Foreskin fibroblast (primary cell): ENCODE measurements at places on chromosomes 13 and 19.
A peak's percentile ranks its signal among the peaks of the same experiment; 100 is the strongest.

GRCh38 chr13:45595965-45596364 is 19.6 kb downstream of the ERICH6B start:
- DNase-seq: peak; percentile 28

DNA sequence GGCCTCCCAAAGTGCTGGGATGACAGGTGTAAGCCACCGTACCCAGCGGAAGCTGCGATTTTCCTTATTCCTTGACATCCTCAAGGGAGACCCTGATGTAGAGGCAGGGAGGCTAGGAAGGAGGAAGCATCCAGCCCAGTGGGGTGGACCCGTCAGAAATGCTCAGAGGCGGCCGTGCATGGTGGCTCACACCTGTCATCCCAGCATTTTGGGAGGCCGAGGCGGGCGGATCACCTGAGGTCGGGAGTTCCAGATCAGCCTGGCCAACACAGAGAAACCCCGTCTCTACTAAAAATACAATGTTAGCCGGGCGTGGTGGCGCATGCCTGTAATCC is 11.6 kb downstream of the GZMM start:
- DNase-seq: no peak

DNA sequence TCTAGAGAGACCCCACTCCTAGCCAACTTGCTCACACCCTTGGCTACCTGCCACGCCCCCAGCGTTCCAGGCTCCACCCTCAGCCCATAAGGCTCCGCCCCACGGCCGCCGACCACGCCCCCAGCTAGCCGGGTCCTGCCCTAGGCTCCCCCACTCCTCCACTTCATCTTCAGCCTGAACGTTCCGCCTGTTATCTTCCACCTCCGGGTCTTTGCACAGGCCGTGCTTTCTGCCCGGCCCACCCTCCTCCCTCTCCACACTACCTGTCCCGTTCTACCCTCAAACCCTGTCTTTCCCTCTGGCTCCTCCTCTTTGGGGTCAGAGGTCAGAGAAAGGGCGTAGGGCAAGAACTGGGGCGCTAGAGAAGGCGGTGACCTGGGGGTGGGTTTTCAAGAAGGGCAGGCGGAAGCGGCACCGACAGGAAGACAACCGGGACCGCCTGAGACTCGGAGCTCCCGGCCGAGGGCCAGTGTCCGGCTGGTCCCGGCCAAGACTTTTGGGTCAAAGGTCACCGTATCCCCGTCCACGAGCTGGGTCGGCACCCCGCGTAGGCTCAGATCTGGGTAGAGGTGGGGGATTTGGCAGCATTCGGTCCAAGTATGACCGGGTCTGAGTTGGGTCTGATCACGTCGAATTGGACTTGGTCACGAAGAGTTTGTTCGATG is 2.2 kb downstream of the PDE4C start:
- no peak for DNase-seq

GRCh38 chr13:97248243-97248642 is 26.1 kb downstream of the MBNL2 start:
- no peak for DNase-seq

GRCh38 chr13:50668049-50668448 is 175.4 kb downstream of the DLEU7 start:
- no peak for DNase-seq

- no peak for DNase-seq
Measured at GRCh38 chr19:7072541-7072940, 3.0 kb downstream of the ZNF557 start.

GRCh38 chr19:13270514-13271105 is 120.4 kb downstream of the IER2 start:
- no peak for DNase-seq

GRCh38 chr19:13460045-13460444 is 46.2 kb downstream of the CACNA1A start:
- no peak for DNase-seq

GRCh38 chr13:27573265-27573664 is 47.1 kb downstream of the LNX2 start:
- peak; percentile 61 for DNase-seq

- peak; percentile 71 for DNase-seq
Measured at GRCh38 chr13:93690139-93690538, 463.5 kb downstream of the GPC6 start.

- no peak for DNase-seq
Measured at GRCh38 chr13:103039183-103039582, 27.0 kb downstream of the SLC10A2 start.

DNA sequence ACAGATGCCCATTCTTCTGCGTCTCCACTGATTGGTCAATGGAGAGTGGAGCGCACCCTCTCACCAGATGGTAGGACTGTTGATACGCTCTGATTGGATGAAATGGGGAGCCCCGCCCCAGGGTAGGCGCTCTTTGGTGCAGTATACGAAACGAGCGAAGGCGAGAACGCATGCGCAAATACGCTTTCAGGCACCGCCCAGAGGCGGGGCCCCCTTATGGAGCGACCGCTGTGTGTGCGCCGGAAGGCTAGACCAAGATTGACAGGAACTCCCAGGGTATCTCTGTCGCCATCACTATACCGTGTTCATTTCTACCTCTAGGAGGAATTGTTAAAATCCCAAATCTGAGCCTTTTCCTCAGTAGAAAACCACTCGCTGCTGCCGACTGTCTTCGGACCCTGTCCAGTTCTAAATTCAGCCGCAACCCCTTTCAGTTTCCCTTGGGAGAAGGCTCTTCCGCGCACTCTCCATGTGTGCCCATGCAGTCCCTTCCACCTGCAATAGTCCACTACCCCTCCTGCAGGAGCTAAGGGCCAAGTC is 720 bp upstream of the HNRNPL start:
- peak; percentile 100 for DNase-seq

GRCh38 chr19:53971673-53972072 is 8.9 kb downstream of the CACNG8 start:
- DNase-seq: no peak
